ENCODE measurements at places on chromosomes 3 and 15.

DNA sequence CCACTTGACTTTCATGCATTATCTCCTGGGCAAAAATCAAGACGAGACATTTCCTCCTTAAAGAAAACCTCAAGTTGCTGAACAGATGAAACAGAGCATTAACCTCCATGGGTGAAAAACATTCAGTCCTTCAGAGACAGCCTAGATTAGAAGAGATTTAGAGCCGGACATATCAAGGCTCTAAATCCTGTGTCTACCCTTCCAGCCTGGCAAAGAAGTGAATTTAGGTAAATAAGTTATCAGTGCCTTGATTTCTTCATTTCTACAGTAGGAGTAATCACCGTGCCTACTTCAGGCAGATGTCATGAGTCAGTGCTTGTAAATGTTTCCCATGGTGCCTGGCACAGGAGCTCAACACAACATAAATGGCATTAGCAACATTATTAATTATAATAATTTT is 159.3 kb upstream of the PRICKLE2 start:
- DNase-seq, result no peak

- DNase-seq, result no peak
These were observed 114.2 kb downstream of the NEDD4 start for GRCh38 chr15:55879181-55879580.

- no peak for DNase-seq
These were observed 9.4 kb upstream of the CCR2 start for GRCh38 chr3:46344476-46344875.

DNA sequence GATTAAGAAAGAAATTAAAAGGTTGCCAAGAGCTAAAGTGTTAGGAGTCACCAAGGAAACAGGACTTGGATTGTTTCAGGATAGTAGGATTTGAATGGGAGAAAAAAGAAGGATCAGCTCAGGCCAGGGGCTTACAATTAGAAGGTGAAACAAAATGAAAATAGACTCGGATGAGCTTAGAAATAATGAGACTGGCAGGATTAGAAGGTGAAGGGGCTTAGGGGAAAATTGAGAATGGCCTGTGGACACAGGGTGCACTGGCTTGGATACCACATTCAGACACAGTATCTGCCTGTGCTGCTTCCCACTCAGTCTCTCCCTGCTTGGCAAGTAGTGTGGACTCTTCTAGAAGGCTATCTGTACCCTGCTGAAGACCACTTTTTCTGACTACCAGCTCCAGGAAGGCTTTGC is 206.1 kb upstream of the ATP10A start:
- DNase-seq, result no peak

DNA sequence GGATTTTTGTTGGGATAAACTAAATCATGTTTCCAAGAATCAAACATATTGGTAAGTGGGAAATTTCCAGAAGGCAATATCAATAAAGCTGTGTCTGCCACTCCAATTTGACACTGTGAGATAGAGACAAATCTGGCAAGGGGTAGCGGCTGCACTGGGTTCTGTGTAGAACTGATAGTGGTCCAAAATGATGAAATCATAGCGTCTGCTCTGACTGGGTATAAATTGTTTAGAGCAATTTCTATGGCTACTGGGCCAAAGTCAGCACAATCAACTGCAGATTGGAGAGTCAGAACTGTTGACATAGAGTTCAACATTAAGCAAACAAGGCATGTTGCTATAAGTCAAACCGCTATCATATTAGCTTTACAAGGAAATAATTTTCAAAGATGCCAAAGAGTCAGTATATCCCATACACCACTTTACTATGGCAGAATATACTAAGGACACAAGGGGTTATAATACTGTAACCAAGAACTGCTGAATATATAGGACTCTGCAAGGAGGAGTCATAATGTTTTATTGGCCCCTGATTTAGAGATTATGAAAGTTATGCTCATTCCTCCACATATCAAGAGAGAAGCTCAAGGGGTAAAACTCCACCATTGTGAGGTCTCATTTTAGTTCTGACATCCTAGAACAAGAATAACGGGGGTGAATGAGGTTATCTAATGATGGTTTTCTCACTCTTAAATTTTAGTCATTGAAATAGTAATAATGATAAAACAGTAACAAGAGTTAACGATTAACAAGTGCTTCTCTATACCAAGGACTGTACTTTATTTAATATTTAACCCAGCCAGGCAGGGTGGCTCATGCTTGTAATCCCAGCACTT is 309.7 kb upstream of the GADL1 start:
- DNase-seq, result no peak

DNA sequence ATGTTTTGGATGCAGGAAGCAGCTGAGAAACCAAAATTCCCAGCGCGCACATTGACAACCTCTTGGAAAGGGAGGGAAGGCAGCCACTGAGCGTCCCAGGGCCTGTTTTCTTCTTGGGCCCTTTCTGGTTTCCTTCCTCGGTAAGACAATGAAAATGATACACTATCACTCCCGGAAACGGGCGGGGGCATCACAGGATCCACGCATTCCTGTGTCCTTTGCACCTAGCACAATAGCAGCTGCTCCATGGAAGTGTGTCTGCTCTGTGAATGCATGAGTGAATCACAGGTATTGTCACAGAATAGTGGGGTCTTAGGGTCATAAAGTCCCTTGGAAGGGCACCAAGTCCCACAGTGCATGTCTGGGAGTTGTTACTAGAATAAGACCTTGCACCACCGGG is 6.3 kb upstream of the ITPKA start:
- no peak for DNase-seq

- no peak for DNase-seq
These were observed 7.6 kb downstream of the CORO2B start for GRCh38 chr15:68586274-68586961.

GRCh38 chr3:28726840-28727239 is 378.2 kb upstream of the AZI2 start:
- no peak for DNase-seq

DNA sequence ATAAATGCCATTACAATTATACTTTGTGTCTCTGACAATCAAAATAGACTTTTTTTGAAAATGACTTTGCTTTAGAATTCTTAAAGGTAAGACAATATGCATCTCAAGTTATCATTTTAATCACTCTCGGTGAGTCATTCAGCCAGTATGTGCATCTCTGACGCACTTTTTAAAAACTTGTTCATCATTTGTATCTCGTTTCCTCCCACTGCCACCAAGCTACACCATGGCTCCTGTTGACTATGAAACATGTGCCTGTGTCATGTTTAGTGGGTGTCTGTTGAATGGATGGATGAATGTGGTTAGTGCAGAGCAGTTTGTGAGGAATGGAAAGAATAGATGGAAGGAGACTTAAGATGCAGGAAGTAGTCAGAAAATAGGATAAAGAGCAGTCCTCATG is 68.6 kb downstream of the ARPP21 start:
- DNase-seq, result no peak

GRCh38 chr3:151377768-151378385 is 6.7 kb downstream of the P2RY12 start:
- no peak for DNase-seq

- DNase-seq, result no peak
These were observed 327.9 kb upstream of the TRIM42 start for GRCh38 chr3:140349938-140350337.

DNA sequence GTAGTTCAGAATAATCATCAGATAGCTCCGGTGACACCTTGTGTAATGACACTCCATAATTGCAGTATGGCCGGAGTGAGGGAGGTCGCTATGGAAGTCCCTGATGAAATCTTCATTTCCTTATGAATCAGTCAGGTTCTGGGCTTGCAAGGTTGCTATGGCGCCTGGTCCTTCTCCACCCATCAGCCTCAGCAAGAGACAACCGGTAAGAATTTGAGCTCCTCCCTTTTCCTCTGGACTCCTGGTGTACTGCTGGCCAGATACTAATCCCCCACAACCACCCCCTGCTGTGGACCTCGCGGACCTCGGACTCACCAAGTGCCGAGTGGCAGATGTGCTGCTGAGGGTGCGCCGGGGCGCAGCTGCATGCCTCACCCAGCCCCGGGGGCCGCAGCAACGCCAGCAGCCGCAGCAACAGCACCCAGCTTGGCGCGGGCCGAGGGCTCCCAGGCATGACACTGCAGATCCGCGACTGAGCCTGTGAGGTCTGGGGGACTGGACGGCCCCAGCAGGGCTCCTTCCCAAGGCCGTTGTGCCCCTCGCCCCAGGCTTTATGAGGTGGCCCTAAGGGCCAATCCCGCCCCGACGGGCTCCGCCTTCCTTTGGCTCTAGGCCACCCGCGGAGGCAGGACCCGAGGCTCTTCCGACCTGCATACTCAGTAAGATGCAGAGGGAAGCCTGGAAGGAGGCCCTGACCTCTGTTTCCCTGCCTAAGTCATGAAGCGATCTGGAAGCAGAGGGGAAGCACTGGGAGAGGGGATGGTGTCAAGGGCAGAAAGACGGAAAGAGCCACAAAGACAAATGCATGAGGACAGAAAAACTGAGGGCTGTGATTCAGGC is at the start of gene TIMP4:
TSS of gene TIMP4 (minus strand) at position 526 of the 840 bp plus-strand sequence. CDS start at position 454, 72 bp downstream.
- no peak for DNase-seq

GRCh38 chr3:156559321-156559720 is 4.4 kb upstream of the SSR3 start:
- no peak for DNase-seq

DNA sequence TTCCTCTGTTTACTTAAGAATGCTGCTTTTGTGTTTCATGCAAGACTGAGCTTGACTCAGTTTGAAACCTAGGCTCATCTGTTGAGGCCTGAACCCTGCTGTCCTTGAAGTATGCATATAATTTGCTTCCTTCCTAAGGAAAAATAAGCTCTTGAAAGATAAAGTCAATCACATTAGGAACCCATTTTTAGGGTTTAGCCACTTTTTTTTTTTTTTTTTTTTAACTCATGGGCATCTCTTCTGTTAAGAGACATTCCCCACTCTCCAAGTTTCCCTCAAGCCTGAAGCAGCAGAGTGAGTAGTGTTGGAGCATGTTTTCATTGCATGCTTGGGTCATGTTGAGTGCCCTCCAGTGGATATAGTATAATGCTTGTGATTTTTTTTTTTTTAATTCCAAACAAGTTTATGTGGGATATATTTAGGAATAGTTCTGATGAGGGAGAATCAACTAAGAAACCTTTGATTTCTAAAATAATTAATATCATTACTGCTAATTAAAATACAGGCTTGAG is 3.6 kb downstream of the CTNNB1 start:
- no peak for DNase-seq

DNA sequence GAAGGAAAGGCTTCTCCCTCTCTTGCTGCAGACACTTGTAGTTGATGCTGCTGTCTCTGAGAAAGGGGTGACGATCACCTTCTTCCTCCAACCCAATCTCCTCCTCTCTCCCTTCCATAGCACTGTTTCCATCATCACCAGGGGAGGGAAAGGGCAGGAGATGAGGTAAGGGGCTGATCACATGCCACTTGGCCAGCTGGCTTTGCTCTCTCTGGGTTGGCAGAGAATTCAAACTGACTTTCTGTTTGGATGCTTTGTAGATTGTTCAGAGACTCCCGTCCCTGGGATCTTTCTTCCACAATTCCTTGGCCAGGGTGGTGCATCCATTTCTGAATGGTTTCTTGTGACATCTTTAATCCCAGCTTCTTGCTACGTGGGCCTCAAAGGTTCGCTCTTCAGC is 43.2 kb upstream of the ZNF148 start:
- DNase-seq, result no peak

DNA sequence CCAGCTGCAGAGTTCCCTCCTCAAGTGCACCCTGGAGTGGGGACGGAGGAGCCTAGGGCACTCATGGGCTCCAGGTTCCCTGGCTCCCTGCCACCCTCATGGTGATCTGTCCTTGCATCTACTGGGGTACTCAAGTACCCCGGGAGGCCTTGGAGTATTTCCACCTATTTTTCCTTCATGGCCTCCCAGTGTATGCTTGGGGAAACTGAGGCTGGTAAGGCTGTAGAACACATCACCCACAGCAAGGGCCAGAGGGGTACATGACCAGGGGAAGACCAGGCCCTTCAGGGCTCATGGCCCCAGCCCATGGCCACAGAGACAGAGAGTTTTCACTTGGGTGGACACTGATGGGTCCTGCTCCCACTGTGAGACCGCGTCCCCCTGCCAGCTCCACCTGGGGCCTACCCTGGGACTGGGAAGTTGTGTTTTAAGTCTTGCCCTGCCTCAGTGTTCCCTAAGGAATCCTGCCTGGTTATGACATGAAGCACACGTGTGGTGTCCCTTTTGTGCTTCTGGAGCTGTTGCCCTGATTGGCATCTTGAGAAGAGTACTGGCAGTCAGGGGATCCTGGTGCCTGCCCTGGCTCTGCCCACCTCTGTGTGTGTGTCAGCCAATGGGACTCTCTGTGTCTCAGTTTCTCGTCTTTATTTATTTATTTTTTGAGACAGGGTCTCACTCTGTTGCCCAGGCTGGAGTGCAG is 132.8 kb downstream of the TJP1 start:
- DNase-seq, result no peak

DNA sequence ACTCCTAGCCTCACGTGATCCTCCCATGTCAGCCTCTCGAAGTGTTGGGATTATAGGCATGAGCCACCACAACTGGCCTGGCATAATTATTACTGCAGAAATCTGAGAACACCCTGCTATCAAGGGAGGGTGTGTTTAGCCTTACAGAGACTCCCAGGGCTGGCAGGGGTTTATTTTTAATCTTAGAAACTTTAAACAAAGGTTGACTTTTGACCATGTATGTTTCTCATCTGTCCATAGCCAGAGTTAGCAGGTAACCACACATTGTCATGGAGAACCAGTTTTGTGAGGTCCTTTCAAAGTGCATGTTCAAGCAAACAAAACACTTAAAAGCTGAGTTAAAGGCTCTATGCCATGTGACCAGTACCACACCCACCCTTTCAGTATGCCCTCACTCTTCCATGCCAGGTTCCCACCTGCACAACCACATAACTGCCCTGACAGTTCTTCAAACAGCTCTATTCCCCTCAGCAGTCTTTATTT is 11.1 kb downstream of the SIAH2 start:
- DNase-seq, result no peak

DNA sequence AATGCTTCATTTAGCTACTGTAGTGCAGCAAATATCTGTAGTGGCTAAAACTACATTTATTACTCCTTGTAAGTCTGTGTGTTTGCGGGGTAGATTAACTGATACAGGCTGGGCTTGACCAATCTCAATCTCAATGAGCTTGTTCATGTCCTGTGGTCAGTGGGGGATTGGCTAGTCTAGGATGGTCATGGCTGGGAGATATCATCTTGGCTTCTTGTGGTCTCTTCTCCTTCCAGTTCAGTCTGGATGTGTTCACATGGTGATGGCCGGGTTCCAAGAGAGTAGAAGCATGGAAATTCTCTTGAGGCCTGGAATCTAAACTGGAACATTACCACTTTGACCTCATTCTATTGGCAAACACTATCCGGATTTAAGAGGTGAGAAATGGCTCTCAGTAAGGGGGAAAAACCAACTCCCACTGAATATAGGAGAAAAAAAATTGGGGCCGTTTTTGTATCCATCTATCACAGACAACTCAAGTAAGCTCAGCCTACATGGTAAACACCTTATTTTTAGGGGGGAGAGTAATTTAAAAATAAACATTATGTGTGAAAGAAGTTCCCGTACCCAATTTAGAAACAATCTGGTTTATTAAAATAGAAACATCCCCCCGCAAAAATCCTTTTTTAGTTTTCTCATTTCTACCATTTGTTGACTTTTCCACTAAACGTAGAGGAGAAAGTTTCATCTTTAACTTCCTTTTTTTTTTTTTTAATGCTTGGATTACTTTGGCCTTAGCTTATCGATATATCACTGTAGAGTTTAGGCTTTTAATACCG is 284.9 kb upstream of the TBC1D5 start:
- DNase-seq, result no peak

- no peak for DNase-seq
These were observed 31.5 kb downstream of the MGLL start for GRCh38 chr3:127790882-127791183.

- no peak for DNase-seq
These were observed 228.5 kb downstream of the CHL1 start for GRCh38 chr3:425079-425478.

Data from effector memory CD8-positive, alpha-beta T cell (primary cell).